ENCODE measurements at places on chromosomes 6 and 20. TPM values are rescaled to one million over a fixed set of nuclear protein-coding genes. Genes with fewer than 3 reads are reported as not detected.

- DNase-seq: no peak
Observed at GRCh38 chr20:46279103-46279502, 29.2 kb downstream of the CDH22 start.

DNA sequence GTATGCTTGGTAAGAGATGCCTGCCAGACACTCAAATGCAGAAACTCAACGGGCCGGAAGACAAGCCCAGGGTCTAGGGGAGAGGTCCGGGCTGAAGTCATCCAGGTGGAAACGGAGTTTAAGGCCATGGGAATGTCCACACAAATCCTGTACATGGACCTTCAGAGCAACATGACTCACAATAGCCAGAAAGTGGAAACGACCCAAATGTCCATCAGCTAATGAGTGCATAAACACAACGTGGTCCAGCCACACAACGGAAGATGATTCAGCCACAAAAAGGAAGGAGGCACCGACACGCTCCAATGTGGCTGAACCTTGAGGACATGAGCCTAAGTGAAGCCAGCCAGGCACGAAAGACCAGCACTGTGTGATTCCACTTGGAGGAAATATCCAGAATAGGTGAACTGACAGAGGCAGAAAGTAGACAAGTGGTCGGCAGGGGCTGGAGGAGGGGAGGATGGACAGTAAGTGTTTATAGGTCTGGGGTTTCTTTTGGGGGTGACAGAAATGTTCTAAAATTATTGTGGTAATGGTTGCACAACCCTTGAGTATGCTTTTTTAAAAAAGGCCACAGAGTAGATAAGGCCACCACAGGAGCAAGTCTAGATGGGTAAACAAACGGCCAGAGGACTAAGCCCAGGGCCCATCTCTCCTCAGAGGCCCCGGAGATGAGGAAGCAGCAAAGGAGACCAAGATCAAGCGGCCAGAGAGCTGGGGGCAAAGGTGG is 105.6 kb downstream of the PREX1 start:
- no peak for DNase-seq

DNA sequence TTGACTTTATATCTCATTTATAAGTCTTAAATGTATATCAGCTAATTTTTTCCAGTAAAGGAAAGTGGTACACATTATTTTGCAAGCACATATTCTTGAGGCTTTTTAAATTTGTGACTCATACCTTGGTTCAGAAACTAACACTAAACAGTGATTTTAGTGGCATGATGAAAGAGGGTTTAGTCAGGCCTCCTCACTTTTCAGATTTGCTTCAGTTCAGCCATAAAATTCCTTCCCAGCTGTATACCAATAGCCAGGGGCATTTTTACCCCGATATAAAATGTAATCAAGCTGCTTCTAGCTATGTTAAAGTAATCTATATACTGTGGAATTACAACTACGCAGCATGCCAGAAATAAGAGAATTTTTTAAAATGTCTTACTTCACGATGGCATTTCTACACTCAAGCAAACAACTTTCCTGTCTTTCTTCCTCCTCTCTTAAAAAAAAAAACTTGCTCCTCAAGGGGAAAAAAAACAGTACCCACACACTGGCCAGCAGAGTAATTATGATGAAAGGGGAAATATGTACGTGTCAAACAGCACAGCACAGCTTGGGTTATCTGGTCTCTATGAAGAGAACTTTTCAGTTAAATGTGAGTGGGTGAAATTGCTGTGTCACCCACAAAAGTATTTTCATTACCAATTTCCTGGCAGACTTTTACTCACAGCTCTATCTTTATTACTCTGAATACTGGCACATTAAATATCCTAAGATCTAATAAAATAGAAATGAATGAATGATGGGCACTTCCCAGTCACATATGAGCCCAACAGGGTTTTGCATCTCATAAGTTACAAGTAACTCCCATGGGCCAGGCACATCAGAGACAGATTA is 244.8 kb upstream of the TENT5A start:
- peak; percentile 32 for DNase-seq

GSTA2 gene
- polyA plus RNA-seq: 383 TPM
